Breast epithelium (tissue), 4 donors: ENCODE measurements at places on chromosomes 5 and 9. TPM values are rescaled to one million over a fixed set of nuclear protein-coding genes. Genes with fewer than 3 reads are reported as not detected.

- H3K4me1 ChIP-seq: no peaks in the 10 kb centered on the region
- DNase-seq: no peak
- H3K4me3 ChIP-seq: peak overlapping the region; percentile 70
- H3K27me3 ChIP-seq: no peaks in the 10 kb centered on the region
These were observed 848 bp downstream of the RAD50 start for GRCh38 chr5:132557478-132558172.

DNA sequence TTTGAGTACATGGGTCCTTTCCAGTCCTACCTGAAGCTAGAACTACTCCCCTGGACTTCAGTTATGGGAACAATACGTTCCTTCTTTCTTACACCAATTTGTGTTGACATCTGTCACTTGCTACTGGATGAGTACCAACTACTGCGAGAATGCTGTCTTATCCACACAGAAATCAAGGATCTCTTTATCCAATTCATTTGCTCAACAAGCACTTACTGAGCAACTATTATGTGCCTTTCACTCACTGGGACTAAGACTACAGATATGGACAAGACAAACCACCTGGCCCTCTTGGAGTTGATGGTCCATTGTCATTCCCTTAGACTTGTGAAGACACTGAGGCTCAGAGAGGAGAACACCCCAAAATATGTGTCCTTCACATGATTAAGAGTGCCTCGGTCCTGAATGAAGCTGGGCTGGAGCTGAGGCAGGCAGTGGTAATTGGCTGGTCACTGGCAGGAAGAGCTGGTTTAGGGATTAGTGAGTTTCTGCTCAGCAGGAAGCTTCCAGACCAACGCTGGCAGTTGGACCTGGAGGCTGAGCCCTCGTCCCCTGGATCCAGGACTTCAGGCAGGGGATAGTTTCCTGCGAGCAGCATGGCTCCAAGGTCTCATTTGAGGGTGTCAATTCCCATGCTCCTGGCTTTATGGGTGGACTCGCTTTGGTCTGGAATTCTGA is 8.4 kb upstream of the ARSI start:
- no peaks in the 10 kb centered on the region for H3K27me3 ChIP-seq
- no peak overlapping the region for H3K27ac ChIP-seq
- H3K36me3 ChIP-seq: no peaks in the 10 kb centered on the region

DNA sequence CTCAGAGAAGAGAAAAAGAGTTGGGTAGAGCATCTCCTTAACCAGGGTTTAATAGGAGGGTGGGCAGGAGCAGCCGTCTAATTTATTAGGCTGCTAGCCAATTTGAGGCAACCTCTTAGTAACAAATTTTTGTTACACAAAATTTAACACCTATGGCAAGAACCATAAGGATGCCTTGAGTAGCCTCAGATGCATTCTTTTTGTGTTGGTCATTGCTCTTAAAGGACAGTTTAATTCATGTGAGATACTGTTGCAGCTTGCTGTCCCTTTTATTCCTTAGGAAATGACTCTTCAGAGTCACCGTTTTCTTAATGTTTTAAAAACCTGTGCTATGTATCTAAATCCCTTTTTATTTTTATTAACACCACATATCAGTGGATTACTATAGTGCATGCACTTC is 255.1 kb downstream of the MAST4 start:
- H3K27me3 ChIP-seq: no peaks in the 10 kb centered on the region
- no peak overlapping the region for H3K27ac ChIP-seq
- no peak for DNase-seq

DNA sequence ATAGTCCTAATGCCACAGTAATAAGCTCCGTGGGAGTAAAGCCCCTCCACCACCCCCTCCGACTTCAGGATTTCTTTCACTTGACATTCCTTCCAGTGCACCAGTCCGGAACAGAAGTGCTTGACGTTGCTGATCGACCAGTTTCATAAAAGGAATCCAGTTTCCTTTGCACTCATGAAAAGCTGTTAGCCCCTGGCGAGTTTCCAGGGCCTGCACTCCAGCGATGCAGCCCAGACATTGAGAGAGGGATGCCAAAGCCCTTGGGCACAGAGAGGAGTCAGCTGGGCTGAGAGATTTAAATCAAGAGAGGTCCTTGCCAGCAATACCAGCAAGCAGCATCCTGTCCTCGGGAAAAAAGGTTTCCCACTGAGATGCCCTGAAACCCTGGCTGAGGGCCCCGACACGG is 170.1 kb downstream of the GABBR2 start:
- H3K4me3 ChIP-seq: no peak overlapping the region
- no peak overlapping the region for H3K27ac ChIP-seq
- H3K36me3 ChIP-seq: no peaks in the 10 kb centered on the region
- no peaks in the 10 kb centered on the region for H3K4me1 ChIP-seq
- H3K27me3 ChIP-seq: no peaks in the 10 kb centered on the region

GRCh38 chr9:88593537-88594185 is 58.7 kb downstream of the NXNL2 start:
- H3K36me3 ChIP-seq: no peaks in the 10 kb centered on the region
- no peaks in the 10 kb centered on the region for H3K4me1 ChIP-seq
- no peaks in the 10 kb centered on the region for H3K27me3 ChIP-seq
- DNase-seq: no peak

DNA sequence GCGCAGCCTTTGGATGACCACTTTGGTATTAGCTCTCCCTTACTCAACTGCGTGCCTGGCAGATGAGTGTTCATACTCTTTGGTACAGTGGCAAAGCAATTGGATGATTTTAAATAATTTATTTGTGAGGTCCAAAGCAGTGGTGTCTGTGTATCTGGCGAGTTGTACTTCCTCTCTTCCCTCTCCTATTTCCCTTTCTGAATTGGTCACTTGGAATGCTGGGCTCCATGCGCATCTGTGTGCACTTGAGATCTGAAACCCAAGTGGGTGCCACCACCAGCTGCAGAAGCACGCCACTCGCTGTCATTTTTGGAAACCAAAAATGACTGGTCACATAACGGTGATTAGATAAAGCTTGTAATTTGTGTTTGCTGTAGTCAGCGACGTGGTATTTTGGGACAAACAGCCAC is 386.0 kb upstream of the KLF4 start:
- H3K36me3 ChIP-seq: no peaks in the 10 kb centered on the region
- H3K27me3 ChIP-seq: no peaks in the 10 kb centered on the region
- H3K27ac ChIP-seq: no peak overlapping the region
- no peaks in the 10 kb centered on the region for H3K4me1 ChIP-seq

GMCL2 gene
- not detected for total RNA-seq

RIMOC1 gene
- 21.7 TPM for total RNA-seq

EPB41L4A gene
- 22.6 TPM for total RNA-seq

CAVIN4 gene
- total RNA-seq: 0.16 TPM
